Fibroblast of skin of left biceps (primary cell): ENCODE measurements at places on chromosomes 16 and 17.

DNA sequence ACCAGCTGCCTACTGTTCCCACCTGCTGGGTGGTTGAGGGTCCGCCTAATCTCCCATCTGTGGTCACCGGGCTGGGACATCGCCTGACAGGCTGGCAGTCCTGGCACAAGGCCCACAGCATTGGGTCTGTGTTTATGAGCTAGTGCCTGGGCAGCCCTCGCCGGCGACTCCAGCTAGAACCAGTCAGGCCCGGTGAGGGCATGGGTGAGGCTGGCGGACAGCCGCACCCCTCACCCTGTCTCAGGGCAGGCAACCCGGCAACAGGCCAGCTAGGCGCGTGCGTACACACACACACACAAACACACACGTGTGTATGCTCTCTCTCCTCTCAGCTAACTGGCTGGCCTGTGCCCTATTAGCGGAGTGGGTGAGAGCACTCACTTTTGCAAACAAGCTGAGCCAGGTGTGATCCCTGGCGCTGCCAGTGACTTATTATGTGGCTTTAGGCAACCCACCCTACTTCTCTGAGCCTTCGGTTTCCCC is 10.4 kb downstream of the HSD11B2 start:
- no peak for DNase-seq

- DNase-seq: no peak
Measured at GRCh38 chr17:47803201-47803600, 18.4 kb downstream of the OSBPL7 start.

DNA sequence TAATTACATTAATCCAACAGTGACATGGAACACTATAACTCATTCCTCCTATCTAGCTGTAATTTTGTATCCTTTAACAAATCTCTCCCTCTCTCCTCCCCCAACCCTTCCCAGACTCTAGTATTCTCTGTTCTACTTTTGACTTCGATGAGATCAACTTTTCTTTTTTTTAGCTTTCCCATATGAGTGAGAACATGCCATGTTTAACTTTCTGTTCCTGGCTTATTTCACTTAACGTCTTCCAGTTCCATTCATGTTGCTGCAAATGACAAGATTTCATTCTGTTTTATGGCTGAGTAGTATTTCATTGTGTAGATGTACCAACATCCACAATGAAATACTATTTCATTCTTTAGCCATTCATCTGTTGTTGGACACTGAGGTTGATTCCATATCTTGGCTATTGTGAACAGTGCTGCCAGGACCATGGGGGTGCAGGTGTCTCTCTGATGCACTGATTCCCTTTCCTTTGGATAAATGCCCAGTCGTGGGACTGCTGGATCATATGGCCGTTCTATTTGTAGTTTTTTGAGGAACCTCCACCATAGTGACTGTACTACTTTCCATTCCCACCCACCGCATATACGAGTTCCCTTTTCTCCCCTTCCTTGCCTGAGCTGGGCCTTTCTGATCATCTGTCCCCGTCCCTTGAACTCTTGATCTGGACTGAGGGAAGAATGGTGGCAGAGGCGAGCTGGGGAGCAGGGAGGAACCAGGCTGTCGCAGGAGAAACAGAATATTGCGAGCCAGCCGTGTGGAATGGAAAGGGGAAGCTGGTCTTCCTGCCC is 7.7 kb upstream of the CEP295NL start:
- no peak for DNase-seq

DNA sequence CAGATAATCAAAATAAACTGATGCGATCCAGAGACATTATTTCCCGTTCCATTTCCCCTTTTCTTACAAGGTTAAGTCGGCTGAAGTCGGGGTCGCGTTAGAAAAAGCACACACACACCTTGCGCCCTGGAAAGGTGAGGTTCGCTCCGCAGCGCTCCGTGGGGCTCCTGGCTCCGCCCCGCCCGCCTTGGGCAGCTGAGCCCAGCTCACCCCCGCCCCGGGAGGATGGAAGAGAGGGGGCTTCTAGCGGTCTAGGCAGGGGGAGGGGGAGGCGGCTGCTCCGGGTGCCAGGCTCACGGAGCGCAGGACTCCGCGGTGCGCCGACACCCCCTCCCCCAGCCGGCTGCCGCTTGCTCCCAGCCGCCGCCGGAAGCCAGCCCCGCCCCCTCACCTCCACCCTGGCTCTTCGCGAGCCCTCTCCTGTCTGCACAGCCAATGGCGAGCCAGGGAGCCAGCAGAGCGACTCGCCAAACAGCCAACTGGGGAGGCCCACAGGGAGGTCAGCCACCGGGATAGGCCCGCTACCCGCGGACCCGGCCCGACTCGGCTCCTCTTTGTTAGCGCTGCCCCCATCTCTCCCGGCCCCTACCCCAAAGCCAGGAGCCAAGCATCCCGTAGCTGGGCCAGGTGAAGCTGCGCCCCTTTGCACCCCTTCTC is 30.4 kb downstream of the FAM222B start:
- DNase-seq: peak; percentile 90

DNA sequence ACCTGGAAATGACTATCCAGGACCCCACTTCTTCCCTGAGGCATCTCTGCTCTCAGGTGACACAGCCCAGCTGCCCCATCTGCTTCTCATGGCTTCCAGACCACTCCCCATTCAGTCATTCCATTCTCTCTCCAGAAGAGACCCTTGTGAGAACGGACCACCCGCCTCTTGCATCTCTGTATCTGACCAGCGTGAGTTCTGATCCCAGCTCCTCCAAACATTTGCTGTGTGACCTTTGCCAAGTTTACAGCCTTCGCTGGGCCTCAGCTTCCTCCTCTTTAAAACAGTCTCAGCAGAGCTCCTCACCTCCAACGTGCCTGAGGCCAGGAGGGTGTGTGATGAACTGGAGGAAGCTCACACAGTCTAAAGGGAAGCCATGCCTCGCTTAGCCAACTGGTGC is 39.6 kb downstream of the C16orf82 start:
- DNase-seq: no peak

DNA sequence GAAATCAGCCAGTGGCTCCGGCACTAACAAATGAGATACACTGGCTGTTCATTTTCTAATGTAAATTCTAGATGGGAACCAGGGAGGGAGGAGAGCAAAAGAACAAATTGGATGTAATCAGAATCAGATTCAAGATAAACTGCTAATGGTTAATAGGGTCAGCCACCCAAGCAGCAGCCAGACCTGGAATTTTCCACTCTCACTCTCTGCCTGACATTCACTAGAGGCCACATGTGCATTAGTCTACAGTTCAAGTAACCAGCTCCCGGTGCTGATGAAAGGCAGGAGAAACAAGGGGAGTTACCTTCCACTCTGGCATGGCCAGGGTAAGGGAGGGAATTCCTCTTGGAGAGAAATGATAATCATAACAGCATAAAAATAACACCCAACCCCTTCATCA is 597.7 kb downstream of the TOX3 start:
- no peak for DNase-seq
